NCI-H526 (cell line): ENCODE measurements at places on chromosomes 7 and 10.

- no peak for DNase-seq
Measured at GRCh38 chr7:39589323-39590111, 23.3 kb downstream of the YAE1 start.

DNA sequence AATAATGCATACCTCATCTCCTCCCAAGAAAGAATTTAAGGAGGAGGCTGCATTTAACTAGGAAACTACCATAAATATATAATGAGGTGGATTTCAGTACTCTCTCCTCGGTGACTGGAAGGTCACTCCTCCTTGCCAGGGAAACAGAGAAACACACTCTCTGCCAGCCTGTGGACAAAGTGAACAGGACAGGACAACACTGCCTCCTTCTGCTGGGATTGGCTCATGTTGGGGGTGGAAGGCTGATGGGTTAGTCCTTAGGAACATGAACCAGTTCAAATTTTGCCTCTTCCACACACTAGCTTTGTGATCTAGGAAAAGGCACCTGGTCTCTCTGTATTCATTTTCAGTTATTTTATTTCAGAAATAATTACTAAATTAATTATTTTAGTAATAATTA lies 50.6 kb upstream of the STEAP4 start:
- DNase-seq, result no peak

GRCh38 chr7:7742223-7742622 lies 23.8 kb upstream of the RPA3 start:
- no peak for DNase-seq

GRCh38 chr10:74061104-74061503 lies 63.2 kb downstream of the VCL start:
- no peak for DNase-seq

DNA sequence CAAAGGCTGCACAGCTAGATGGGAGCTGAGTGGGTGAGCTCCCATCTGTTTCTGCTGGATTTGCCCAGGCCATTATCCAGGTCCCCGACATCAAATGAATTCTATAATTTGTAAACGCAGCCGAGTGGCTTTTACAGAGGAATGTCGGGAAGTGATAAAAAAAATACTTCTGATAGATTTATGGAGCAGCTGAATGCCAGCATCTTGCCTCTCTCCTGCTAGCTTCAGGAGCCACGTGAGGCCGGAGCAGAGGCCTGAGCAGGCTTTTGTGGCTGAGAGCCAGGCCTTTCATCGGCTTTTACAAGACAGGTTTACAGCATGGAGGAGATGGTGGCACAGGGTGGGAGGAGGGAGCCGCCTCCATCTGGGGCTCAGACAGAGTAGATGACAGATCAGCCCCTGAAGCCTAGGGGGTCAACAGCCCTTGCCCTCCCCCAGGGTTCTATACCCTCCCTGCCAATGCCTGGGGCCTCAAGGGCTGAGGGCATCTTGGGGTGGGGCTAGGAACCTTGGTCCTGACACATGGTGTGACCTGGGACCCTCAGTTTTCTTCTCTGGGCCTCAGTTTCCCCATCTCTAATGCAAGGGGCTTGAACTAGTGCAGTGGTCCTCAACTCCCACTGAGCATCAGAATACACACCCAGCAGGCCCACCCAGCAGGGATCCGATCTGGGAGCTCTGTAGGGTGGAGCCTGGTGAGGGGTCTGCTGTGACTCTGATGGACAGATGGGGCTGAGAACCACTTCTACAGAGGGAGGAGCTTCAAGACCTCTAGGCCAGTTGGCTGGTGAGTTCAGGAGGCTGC lies 44.2 kb upstream of the PCBD1 start:
- no peak for DNase-seq

DNA sequence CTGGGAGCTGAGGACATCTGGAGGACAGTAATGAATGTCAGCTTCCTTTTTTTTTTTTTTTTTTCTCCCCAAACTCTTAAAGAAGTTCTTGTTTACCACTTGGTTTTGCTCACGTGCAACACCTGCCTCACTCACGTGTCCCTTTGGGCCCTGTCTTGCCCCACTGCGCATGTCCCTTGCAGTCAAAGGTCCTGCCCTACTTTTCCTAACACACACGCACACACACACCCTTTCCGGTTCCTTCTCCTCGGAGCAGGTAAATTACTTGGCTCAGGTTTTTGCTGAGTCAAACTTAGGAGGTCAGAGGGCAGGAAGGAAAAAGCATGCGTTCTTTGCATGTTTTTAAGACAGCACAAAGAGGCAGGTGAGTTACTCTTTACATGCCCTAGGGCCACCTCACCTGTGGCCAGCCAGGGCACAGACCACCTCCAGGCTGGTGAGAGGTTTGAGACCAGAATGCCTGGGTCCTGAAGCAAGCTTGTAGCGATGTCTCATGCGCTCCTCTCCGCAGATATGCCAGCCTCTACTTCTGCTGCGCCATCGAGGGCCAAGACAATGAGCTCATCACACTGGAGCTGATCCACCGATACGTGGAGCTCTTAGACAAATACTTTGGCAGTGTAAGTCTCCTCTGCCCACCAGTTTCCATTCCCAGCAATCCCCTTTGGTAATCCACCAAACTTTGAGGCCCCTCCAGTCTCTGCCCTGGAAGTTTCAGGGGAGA lies 2.8 kb downstream of the AP1S1 start:
- no peak for DNase-seq

DNA sequence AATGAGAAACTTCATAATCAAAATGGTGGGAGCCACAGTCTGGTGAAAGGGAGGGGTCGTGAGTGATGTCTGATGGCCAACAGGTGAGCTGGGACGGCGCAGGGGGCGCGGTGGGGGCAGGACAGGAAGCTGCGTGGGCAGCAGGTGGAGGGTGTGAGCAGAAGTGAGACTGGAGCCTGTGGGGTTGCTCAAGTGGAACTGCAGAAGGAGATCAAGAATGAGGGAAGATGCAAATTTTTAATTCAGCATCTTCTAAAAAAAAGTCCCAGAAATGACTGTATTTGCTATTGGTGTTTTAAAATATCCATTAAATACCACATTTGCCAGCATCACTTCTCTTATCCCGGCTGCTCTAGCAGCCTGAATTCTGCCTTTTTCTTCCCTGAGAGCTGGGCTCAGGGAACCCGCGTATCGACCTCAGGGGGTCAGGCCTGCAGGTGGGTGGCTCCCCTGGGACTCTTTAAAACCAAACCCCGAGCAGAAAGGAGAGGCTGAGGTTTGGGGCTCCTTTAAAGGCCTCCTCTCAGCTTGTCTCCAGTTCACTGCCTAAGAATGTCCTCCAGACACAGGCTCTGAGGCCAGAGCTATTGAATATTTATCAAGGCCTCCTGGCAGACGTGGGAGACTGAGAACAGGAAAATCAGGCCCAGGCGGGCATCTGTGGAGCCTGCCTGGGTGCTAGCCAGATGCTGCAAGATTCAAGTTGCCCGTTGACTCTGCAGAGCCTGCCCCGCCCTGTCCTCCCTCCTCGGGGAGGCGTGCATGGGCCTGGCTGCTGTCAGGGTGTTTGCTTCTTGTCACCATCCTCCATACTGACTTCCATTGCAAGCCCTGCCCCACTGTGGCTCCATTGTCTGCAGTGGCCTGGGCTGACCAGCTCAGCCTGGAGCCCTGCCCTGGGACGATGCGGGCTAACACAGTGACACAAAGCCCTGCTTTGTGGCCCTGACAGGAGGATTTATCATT lies 53.9 kb downstream of the SYPL1 start:
- DNase-seq, result peak; percentile 89

DNA sequence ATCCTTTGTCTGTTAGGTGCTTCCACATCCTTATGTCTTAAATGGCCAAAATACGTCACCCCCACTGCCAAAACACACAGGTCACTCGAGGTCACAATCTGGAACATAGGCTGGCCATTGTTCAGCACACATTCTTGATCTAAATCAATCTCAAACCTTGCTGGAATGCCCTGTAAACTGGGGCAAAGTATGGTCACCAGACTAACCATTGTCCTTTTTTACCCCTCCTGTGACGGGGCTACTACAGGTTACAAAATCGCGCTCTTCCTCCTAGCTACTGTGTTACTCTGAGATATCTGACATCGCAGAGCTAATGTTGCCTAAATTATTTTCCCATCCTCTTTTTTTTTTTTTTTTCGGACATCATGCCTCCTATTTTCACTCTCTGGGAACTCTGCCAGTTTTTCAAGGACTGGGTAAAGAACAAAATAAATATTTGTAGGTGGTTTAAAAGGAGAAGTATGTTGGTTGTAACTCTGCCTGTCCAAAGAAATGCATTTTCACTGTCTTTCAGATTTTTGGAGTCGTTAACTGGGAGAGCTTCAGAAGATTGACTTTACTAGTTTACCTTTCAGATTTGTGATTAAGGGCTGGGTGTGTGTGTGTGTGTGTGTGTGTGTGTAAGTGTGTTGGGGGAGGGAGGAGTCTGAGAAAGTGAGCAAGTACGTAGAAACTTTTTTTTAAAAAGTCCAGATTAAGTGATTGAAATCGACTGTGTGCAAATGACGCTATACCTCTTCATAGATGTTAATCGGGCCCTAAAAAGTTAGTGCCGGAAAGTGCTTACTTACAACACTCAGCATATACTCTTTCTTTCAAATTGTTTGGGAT lies 942 bp upstream of the KIAA1217 start:
- no peak for DNase-seq

DNA sequence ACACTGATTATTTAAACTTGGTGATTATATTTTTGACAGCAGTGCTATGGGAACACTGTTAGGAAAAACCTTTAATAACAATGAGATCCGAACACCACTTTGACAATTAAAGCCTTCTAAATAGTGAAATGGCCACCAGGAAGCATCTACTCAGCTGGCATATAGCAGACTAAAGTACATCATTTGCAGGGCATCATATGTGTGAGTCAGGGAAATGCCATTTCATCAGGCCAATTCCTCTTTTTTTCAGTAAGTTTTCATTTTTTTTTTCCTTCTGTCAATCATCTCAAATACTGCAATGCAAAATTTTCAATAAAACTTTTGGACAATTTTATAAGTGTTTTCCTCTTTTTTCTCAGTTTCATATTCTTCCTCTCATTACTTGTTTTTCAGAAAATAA lies 521.4 kb upstream of the SEMA3D start:
- no peak for DNase-seq

- DNase-seq, result no peak
Measured at GRCh38 chr10:128095027-128095752, 31.0 kb downstream of the MKI67 start.
